ENCODE measurements at places on chromosomes 3 and 15.

DNA sequence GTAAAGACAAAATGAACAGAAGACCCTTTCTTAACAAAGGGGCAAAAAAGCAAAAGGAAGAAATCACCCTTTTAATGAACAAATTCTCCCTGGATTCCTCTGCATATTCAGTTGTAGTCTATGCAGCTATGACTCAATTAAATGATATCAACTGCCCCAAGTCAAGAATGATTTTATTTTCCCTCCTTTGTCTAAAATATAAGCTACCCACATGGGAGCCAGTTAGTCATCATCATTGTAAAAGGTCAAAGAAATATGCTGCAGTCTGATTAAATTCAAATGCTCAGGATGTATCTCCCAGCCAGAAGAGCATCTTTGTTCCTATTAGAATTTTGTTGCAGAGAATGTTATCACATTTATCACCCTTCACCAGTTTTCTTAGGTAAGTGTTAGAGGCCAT lies 84.0 kb downstream of the SST start:
- DNase-seq, result no peak

DNA sequence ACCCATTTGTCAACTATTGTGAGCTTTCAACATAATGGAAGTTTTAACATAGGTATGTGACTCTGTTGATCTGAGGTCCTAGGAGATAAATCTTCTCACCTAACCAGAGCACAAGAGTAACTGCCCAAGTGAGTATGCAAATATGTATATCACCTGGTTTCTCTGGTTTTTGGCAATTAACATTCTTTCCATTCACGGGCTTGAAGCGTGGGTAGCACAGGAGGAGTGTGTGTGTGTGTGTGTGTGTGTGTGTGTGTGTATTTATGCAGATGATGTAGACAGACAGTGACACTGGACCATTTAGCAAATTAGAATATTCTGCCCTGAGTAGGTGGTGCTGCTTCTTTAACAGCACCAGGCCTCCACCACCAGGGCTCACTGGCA lies 15.0 kb downstream of the EPHB1 start:
- DNase-seq, result no peak

GRCh38 chr3:25405335-25405734 lies 22.7 kb upstream of the RARB start:
- DNase-seq, result no peak

- no peak for DNase-seq
These were observed 3.5 kb downstream of the CCDC51 start for GRCh38 chr3:48436477-48436787.

DNA sequence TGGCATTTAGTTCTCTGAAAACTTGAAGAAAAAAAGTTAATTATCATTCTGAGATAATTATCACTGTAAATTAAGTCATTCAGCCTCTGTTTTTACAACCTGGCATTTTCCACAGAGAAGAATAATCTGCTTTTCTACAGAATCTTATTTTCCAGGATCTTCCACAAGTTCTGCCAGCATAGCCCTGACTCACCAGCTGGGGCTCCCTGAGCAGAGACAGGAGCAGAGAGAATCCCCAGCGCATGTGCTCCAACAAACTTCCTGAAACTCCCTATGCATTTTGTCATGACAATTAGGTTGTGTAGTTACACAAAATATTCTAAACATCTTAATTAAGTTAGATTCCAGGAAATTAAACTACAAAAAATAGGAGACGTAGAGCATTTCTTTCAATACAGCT lies 32.1 kb upstream of the TMEM207 start:
- DNase-seq, result peak; percentile 39

DNA sequence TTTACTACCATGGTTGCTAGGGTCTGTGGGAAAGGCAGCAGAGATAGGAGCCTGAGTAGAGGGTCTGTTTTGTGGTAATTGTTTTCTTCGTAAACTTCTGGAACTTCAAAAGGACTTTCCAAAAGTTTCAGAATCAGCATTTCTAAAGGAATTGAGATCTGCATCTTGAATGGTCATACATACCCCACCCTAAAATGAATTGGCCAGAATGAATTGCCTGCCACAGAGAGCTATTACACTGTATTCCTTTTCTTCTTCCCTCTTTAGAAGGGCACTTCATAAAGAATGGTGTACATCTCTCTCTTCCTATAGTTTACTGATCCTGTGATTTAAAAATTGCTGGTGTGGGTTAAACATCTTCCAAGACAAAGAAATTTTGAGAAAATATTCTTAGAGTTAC lies 525.7 kb downstream of the NLGN1 start:
- no peak for DNase-seq

DNA sequence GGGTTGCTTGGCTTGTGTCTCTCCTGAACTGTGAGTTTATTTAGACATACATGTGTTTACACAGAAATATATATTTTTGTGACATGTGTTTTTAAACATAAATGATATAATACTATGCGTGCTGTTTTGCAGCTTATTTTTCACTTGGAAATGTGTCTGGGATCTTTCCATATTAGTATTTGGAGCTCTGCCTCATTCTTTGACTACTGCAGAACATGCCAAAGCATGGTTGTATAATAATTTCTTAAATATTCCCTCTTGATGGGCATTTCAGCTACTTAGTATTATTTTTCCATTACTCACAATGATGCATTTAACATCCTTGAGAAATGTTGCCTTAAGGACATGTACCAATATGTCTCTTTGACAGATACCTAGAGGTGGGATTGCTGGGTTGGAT lies 19.5 kb downstream of the ANAPC13 start:
- DNase-seq, result no peak

GRCh38 chr3:71528816-71529215 lies 54.7 kb downstream of the FOXP1 start:
- no peak for DNase-seq

DNA sequence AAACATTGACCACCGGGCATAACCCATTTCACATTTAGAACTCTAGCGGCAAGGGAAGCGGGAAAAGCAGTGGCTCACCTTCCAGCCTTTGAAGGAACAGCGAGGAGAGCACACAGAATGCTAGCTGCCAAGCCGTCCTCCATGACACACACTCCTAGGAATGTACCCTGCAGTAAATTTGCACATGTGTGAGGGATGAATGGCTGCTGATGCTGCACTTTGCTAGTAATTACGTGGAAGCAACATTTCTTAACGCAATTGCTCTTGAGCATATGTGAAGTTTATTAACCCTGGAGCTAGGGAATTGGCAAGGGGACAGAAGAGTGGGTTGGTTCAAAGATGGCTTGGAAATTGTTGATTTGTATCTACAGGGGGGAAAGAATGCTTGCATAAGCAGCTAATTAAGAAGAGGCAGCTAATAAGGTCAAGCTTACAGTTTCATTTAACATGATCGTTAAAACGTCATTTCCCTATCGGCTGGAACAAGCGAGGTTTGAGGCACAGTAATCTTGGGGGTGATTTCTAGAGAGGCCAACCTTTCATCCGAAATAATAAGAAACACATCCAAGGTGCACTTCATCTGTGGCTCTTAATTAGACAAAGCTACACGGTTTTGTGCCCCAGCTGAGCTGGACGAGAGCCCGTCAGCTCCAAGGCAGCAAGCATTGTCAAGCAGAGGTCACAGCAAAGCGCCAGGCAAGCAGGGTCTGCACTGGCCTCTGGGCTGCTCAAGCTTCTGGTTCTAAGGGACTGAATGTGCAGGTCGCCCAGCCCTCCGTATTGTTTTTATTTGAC lies 123.4 kb downstream of the CHSY1 start:
- peak; percentile 99 for DNase-seq

DNA sequence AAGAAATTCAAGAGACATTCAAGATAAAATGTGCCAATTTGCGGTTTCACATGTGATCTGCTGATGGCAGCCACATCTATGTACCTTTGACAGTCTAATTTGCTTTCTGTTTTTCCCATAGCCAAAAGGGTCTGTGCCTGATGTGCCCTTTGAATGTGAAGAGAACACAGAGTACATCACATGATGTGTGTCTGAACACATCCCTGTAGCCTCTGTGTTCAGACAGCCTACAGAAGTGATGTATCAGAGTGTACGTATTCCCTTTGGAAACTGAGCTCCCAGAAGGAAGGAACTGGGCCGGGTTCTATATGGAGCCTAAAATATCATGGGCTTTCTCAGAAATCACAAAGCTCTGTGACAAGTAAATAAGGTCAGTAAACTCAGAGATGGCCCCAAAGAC lies 52.4 kb downstream of the BOC start:
- no peak for DNase-seq

GRCh38 chr15:78338781-78339180 lies 1.4 kb upstream of the CRABP1 start:
- no peak for DNase-seq

DNA sequence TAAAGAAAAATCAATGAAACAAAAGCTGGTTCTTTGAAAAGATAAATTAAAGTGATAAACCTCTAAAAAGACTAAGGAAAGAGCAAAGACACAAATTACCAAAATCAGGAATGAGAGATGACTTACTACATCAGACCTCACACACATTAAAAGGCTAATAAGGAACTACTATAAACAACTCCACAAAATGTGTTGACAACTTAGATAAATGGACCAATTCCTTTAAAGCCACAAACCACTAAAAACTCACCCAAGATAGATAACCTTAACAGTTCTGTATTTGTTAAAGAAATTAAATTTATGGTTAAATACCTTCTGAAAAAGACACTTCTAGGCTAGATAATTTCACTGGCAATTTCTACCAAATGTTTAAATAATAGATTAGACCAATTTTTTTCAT lies 170.4 kb downstream of the SMAD6 start:
- peak; percentile 23 for DNase-seq

- no peak for DNase-seq
These were observed 31.3 kb downstream of the GATM start for GRCh38 chr15:45347033-45347432.

DNA sequence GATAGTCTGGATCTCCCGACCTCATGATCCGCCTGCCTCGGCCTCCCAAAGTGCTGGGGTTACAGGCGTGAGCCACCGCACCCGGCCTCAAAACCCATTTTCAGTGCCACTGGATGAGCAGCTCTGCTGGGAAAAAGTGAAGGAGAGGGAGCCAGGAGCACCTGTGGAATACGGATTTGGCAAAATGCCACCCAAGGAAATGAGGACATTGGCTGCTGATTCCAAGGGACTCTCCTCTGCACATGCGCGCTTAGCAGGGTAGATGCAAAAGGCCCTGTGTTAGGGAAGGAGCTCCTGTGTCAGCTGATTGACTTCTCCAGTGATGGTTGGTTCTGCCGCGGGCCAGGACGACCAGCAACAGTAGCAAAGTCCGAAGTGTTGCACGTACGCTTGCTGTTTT lies 43.4 kb upstream of the IGF1R start:
- DNase-seq, result no peak

- peak; percentile 69 for DNase-seq
These were observed 9.5 kb downstream of the EDEM1 start for GRCh38 chr3:5197022-5197421.

- DNase-seq, result no peak
These were observed 1014.1 kb upstream of the SEMA6D start for GRCh38 chr15:46703020-46703861.

DNA sequence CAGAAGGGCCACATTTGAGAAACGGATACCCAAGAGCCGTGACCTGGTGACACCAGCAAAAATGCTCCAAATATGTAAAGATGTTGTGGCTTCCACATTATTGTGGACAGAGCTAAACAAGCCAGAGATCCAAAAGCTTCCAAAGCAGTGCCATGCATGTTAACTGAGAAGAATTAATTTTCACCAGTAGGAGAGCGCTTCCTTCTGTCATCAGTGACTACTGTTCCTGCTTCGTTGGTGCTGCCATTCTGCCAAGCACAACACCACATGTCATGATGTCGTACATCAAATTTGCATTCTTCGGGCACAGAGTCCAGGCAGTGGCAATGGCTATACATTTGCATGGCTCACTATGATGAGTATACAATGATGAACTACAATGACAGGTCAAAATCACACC lies 19.1 kb upstream of the CHST2 start:
- no peak for DNase-seq

DNA sequence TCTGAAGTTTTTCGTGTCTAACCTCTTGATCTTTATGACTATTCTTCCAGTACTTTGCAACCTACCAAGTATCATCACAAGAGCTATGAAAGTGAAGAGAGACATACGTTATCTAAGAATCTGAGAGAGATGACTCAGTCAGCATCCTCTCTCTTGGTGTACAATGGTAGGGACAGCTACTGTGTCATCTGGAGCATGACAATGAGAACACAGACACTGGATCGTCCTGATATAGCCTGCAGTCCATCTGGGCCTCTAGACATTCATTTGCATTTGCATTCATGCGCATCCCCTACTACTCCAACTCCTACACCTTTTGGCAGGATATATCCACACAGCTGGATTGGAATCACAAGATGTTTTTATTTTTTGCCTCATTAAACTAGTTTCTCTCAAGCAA lies 115.2 kb downstream of the PEX5L start:
- no peak for DNase-seq

DNA sequence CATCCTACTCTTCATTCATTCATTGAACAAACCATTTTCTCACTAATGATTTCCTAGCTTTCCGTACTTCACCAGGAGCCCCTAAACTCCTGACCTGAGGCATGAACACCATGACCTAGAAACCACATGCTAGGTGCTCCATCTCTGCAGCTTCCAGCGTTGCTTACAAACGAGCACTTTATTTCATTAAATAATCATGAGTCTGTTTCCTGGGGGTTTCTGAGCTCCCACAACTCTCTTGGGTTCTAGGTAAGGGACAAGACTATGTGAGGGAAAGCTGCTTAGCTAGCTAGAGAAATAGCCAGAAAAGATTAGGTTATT lies 1.3 kb downstream of the MAP2K1 start:
- no peak for DNase-seq

DNA sequence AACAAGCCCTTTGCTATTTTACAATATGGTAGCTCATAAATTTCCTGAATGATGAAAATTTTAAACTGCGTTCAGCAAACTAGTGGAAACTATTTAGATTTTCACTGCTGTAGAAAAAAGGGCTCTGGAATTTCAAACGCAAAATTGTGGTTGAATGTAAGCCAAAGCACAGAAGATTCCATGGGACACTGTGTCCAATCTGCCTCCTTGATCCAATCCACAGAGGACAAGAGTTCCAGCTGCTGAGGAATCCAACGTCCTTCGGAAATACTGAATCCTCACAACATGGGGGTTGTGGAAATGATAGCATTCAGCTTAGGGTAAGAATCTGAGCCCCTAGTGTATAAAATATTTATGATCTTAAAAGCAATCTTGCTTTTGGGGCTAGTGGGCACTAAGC lies 161.0 kb downstream of the PLD1 start:
- DNase-seq, result no peak

- no peak for DNase-seq
These were observed 2.7 kb upstream of the WNT5A start for GRCh38 chr3:55489798-55490132.
